ENCODE measurements at places on chromosomes 2 and 18. TPM values are rescaled to one million over a fixed set of nuclear protein-coding genes. Genes with fewer than 3 reads are reported as not detected.

Gene STON1
- 3.7 TPM for total RNA-seq

GRCh38 chr2:12730265-12730664 lies 13.5 kb downstream of the TRIB2 start:
- DNase-seq = no peak

DNA sequence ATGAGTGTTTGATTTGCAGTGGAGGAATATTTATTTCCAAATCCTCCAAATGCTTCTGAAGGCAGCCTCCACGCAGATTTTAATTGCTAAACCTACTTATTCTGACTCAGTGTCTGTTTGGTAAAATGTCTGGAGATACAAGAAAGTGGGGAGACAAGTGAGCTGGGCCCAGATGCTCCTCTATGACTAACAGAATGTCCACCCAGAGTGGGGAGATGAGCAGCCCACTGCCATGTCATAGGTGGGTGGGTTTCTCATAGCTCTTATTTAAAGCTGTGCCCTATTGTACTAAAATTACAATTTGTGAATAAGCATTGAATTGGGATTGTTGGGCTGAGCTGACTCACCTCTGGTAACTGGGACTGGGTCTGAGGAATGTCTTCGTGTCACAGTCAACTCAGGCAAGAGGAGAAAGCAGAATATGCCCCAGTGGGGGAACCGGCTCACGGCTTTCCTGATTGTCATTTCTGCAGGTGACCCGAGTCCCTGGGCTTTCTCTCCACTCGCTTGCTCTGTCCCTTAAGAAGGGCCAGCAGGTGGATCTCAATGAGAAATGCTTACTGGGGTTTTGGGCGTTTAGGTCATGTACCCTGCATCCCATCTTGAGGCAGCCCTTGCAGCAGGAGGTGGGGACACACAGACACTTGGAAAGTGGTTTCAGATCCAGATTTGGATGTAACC lies 116.3 kb upstream of the SPRED2 start:
- no peak for DNase-seq

- no peak for DNase-seq
These were observed 435.1 kb downstream of the MTX2 start for GRCh38 chr2:176704282-176704858.
